ENCODE measurements at places on chromosomes 12 and 14.

- no peak for DNase-seq
Measured at GRCh38 chr14:27050208-27050607, 452.4 kb upstream of the NOVA1 start.

DNA sequence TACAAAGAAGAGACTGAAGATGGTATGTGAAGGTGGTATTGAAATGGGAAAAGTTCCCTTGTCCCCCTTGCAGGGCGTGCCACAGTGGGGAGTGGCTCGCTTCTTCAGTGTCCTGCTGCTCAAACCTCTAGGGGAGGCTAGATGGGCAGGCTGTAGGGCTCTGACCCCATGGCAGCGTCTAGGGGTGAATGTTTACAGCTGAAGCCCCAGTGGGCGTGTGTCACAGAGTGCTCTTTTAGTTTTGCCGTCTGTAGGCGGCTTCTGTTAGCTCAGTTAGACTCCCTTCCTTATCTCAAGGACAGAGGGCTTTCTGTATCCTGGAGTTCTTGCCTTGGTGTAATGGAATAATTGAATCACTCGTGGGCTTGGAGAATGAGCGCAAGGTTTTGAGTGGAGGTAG, 266.2 kb downstream of the RAD51B start:
- DNase-seq: no peak

DNA sequence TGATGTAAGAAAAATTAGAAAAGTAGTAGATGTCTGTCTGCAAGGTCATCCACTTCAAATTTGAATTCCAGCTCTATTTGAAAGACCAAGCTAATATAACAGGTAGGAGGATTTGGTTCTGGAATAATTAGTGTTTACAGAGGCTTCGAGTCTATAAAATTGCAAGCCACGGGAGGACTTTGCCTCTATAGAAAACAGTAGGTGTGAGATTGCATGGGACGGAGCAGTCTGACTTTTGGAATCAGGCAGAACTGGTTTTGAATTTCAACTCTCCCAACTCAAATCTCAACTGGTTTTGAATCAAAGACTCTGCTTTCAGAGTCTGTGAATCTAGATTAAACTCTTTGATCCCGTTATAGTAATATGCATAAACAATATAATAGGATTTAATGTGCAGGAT, 82.4 kb downstream of the PIK3C2G start:
- no peak for DNase-seq

DNA sequence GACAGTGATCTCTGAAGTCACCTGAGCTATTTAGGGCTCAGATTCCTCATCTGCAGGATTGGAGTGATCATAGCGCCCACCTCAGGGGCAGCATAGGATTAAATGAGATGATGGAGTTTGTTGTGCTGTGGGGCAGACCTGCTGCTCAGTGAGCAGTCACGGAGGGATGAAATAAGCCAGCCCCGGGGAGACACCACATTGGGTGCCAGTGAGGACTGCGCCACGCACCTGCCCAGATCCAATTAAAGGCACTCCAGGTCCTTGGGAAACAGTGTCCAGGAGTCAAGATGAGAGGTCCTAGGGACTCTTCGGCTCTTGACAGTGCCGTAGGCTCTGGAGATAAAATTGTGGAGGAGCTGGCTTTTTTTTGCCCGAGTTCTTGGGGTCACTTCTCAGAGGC, 166.2 kb downstream of the ADGRD1 start:
- no peak for DNase-seq

DNA sequence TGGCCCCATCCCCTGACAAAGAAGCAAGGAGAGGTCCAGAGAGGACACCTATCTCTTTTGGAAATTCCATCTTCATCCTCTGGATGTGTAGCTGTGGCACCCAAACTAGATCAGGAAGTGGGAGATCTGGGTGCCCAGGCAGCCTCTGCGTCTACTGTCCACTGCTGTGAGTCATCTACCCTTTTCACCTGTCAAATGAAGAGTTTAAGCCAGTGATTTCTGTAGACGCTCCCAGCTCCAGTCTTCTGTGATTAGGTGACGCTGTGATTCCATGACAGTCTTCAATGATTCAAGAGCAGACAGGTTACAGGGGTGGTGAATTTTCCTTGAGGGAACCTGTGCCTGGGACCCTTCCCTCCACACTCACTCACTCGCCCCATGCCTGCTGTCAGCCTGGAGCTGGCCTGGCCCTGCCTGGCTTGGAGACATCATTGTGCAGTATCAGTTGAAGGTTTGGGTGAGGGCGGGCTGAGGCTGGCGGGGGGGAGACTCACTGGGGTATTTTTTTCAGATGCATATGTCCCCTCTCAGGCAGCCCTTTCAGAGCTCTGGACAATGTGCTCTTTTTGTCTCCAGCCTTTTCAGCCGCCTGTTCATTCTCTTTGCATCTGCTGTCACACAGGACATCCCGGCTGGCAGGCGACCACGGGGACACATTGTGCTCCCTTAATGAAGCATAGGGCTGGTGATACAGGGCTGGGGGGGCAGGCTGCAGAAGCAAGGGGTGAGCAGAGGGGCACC, 56.8 kb upstream of the PARP11 start:
- no peak for DNase-seq

- DNase-seq: no peak
Measured at GRCh38 chr14:94081386-94081820, 293 bp downstream of the IFI27L1 start.

- no peak for DNase-seq
Measured at GRCh38 chr12:88638966-88639760, 58.9 kb upstream of the KITLG start.

- no peak for DNase-seq
Measured at GRCh38 chr12:119940897-119941296, 48.1 kb upstream of the BICDL1 start.

- peak; percentile 34 for DNase-seq
Measured at GRCh38 chr12:104057771-104058197, 6.5 kb upstream of the HCFC2 start.

DNA sequence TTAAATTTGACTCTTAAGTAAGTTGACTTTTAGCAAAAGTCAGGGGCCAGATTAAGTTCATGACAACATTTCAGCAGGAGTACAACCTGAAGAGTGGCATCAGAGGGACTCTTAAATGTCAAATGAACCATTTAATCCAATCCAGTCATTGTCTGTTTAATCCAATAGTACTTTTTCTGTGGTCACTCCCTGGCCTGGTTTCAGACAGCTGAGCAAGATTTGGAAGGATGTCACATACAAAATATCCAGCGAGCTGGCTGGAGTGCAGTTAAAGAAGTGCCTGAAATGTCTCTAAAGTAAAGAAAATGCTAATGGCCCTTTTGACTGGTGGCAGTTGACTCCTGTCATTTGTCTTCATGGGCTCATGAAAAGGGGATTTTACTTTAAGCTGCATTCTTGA, 1082.1 kb downstream of the AACS start:
- no peak for DNase-seq

DNA sequence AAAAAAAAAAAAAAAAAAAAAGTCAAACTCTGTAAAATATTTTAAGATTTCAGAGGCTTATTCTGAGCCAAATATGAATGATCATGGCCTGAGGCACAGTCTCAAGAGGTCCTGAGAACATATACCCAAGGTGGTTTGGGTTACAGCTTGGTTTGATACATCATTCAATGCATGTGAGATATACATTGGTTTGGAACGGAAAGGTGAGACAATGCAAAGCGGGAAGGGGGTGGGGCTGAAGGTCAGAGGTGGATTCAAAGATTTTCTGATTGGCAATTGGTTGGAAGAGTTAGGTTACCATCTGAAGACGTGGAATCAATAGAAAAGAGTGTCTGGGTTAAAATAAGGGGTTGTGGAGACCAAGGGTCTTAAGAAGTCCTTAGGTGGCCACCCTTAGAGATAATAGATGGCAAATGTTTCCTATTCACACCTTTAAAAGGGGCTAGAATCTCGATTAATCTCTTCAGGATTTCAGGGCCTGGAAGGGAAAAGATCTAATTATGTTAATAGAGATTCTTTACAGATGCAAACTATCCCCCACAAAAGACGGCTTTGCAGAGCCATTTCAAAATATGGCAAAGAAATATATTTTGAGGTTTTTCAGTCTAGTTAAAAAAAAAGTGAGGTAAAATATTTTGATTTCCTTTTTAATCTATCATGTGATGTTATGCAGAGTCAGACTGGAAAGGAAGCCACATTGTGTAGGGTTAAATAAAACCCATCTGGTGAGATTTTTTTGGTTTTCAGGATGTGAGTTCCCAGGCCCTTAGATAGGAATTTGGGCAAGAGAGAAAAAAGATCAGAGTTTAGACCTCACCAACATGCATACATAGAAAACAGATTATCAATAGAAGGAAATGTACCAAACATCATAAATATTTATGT, 173.8 kb upstream of the CNOT2 start:
- no peak for DNase-seq

GRCh38 chr12:112759786-112760185, 31.8 kb upstream of the RPH3A start:
- no peak for DNase-seq

GRCh38 chr12:63862187-63862968, 17.9 kb downstream of the SRGAP1 start:
- DNase-seq: no peak

GRCh38 chr14:56235388-56235787, 117.2 kb downstream of the PELI2 start:
- no peak for DNase-seq

GRCh38 chr12:127970491-127970890, 296.5 kb upstream of the TMEM132C start:
- DNase-seq: no peak

DNA sequence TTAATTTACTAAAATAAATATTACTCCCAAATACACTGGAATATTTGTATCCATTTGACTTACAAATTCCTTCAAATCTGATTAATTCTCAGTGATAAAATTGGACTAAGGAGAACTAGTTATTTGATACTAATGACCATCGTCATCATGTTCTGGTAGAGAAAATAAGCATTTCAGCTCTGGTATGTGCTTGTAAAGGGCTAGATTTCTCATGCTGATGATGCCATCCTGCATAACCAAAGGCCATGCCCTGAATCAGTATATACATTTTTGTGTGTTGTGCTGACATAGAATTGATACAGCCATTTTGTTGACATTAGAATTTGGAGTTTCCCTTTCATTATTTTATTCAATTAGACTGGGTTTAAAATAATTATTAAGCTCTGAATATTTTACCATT, 148.9 kb downstream of the PCNX1 start:
- no peak for DNase-seq

GRCh38 chr12:49568442-49569162, 660 bp upstream of the MCRS1 start:
- DNase-seq: no peak

DNA sequence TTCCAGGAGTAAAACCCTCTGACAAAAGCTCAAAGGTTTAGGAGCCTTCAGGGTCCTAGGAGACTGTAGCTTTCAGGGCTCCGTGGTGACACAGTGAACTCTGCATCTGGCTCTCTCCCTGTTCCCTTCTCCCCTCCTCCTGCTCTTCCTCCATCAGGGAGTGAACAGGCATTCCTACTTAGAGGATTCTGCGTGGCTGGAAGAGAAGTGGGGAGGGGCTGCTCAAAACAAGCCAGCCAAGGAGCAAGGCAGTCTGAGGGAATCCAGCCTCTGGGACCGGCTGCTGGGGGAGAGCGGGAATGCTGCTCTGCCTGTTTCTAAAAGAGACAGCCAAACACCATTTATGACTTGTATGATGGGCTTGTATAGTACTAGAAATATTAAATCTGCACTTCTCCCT, 49.5 kb downstream of the RBMS2 start:
- DNase-seq: no peak

- no peak for DNase-seq
Measured at GRCh38 chr14:57189070-57189469, 79.6 kb downstream of the EXOC5 start.

DNA sequence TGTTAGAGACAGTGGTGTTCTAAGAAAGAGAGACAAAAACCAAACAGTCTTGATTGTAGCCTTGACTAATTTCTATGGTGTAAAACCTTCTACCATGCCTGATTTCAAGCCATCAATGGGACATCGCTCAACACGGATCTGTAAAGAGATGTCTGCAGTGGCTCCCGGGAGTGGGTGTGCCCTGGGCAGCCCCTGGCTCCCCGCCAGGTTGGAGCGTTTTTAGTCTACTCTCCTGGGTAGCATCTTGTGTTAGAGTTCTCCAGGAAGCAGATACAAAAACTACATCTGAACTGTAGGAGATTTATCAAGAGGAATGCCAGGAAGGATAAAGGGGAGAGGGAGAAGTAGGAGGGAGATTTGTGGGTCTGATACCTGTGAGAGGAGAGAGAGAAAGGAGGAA, 1212.9 kb downstream of the BCL11B start:
- no peak for DNase-seq
